ENCODE measurements at places on chromosomes 5 and 9.

- no peak for DNase-seq
These were observed 109.9 kb upstream of the SLC1A3 start for GRCh38 chr5:36496471-36496870.

- DNase-seq = no peak
These were observed 24.6 kb downstream of the UBE2QL1 start for GRCh38 chr5:6473284-6473683.

DNA sequence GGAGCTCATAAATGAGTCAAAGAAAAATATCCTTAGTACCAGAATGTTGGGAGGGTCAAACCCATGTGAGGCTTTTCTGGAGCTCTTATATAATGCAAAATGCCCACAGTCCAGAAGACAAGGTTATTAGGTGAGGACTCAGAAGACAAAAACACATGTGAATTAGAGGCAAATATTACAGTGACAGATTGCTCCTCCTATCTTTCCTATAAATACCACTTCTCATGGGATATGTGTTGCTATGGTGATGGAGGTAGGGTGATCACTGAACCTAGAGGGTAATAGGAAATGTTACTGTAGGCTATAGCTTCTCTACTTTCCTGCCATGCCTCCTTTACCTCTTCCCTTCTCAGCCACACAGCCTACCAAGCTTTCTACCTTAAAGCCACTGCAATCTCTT, 264.6 kb downstream of the SEC61B start:
- DNase-seq = no peak

DNA sequence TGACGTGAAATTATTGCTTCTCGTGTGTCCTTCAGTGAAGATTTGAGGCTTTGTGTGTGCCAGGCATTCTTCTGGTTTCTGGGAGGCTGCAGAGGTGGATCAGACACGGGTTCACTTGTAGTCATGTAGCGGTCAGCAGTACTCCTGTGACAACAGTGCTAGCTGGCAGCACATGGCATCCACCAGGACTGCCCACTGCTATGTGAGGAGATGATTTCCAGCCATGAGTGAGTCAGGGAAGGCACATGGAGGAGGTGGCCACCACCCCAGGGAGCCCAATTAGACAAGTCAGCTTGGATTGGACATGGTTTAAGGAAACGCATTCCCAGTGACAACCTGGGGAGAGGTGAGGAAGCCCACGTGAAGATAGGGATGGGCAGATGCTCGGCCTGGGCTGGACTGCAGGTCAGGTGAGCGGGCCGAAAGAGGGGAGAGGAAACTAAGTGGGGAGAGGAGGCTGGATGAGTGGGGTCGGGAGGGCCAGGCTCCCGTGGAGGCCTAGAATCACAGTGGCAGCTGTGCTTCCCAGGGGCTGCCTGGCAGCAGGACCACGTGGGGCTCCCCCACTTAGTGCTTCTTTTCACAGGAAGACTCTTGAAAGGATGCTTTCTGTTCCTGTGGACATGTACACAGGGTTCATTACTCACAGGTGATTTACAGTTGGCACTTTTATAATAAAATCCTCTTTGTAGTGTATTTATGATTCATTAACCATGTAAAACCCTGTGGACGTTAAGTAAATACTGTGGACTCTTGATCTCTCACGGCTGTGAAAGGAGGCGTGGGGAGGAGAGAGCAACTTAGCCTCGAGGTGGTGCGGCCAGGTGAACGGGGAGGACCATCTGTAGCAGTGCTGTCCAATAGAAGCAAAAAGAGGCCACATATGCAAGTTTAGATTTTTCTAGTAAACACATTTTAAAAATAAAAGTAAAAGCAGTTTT, 80.0 kb upstream of the OTULINL start:
- DNase-seq = no peak

DNA sequence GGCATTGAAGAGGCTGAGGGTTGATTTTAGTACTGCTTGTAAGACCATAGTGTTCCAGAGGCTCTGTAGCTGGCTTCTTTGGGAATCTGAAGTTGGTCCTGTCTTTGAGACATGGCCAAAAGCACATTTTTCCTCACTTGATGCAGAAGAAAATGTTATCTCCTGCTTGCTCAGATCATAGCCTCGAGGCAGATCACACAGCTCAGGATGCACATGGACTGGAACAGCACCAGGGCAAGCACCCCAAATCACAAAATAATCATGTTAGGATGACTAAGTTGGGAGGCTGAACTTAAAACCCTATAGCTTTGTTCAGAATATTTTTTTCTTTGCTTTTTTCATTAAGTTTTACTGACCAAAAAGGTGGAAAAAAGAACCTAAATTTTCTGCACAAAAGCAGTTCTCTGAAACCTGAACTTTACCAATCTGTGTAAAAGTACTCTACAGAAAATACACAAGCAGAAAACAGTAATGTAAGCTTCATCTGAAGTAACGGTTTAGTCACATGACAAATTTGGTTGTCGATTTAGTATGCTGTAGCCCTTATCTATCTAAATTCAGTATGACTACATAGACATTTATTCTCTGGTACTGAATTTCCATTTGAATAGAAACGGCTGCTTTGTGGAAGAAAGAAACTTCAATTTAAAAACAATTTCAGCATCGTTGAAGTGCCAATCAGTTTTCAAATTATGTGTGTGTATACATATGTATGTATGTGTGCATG, 3.4 kb downstream of the KLHL9 start:
- no peak for DNase-seq

DNA sequence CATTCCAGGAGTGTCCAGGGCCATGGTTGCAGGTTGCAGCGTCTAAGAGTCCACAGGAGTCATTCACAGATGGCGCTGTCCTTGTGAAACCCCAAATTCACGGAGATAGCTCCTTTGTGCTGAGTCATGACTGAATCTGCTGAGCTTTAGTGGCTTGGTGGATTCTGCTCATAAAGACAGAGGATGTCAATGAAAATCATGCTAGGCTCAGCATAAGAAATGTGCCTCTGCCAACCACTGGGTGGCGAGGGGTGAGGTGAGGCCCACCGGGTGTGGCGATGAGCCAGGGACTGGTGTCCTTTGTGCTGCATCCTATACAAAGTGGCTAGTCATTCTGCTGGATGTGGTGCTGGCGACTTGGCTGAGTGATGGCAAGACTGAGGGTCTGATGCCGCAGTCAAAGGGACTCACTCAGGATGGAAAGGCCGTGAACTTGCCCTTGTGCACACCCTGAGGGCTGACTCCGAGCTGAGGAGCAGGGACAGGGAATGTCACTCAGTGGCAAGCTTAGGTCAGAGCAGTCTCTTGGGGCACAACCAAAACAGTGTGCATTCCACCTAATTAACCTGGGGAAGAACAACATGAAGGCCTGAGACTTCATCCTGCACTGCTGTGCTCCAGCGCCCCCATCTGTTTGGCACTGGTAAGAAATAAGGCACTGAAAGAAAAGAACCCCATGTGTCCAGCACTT, 71.5 kb downstream of the DAP start:
- peak; percentile 29 for DNase-seq

GRCh38 chr5:59921816-59922215, 28.3 kb upstream of the PDE4D start:
- no peak for DNase-seq

GRCh38 chr5:100800562-100800961, 102.5 kb downstream of the ST8SIA4 start:
- DNase-seq = no peak

GRCh38 chr9:107847978-107848964, 358.7 kb upstream of the KLF4 start:
- no peak for DNase-seq

GRCh38 chr5:95842854-95843544, 20.5 kb upstream of the GLRX start:
- DNase-seq = peak; percentile 42

DNA sequence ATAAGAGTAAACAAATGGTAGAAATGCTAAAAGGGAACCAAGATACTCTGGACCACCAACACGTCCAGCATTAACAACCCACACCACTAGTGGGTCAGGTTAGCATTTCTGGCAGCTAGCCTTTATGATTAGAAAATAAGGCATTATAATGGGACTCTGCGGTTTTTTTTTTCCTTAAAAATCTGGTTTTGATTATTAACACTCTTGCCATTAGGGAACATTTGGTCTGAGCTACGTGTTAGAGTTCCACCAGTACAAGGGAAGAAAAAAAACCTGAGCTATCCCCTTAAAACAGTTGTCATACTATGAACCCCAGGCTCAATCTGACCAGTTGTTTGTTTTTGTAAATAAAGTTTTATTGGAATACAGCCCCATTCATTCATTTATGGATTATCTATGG, 110.4 kb downstream of the NTRK2 start:
- no peak for DNase-seq

DNA sequence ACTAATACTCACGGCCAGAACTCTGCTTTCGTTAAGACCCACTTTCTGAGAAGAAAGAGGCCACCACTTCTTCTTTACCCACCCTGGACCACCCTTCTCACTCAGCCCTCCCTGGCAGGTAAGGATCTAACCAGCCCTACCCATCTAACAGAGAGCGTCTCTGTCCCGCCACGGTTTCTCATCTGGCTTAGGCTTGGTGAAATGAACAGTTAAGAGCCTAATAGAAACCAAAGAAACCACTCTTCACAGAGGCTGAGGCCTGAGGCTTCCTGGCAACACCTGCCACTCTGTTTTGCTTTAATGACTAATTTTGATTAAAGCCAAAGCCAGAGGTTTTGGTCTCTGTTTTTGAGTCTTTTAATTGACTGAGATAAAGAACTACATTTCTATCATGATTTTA, 354.1 kb upstream of the SLC30A5 start:
- no peak for DNase-seq

- DNase-seq = no peak
These were observed 522 bp downstream of the BHMT start for GRCh38 chr5:79111960-79112702.

DNA sequence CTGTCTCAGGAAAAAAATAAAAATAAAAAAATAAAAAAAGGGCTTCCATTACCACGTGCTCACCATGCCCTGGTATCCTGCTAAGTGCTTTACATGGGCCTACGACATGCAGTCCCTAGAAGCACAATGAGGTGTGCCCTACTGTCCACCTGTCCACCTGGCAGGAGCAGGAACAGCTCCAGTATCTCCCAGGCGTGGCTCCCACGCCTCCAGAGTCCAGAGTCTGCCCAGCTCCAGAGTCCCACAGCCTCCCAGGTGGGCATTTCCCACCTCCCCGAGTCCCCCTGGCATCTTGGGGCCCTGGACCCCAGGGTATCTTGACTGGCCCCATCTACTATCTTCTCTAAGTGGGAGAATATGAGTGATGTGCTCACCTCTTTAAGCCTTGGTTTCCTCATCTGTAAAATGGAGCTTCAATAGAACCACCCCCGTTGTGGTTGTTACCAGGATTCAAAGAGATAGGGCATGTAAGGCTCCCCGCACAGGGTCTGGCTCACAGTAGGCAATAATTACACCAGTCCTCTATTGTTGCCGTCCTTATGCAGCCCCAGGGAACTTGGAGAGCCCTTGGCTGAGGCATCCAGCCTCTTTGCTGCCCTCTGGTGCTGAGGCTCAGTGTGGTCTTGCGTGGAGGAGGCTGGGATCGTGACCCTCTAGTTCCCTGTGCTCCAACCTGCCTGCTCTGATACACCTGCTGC, 8.9 kb downstream of the CXCL14 start:
- DNase-seq = no peak

- no peak for DNase-seq
These were observed 296.7 kb downstream of the HINT1 start for GRCh38 chr5:130868186-130868840.

GRCh38 chr9:3534614-3535404, 9.0 kb upstream of the RFX3 start:
- DNase-seq = no peak

DNA sequence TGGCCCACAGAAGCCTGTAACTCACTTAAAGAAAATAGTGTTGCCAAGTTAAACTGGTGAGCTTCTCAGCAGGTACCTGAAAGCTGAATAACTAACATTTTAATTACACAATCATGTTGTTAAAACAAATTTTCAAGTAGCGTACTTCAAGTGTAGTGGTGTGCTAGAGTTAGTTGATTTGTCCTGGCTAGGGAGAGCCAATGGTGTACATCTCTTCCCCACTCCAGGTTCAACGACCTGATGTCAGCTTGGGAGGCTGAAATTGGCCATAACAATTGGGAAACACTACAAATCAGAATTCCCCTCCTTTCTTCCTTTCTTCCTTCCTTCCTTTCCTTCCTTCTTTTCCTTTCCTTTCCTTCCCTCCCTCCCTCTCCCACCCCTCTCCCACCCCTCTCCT, 295.3 kb upstream of the SLC24A2 start:
- DNase-seq = no peak

DNA sequence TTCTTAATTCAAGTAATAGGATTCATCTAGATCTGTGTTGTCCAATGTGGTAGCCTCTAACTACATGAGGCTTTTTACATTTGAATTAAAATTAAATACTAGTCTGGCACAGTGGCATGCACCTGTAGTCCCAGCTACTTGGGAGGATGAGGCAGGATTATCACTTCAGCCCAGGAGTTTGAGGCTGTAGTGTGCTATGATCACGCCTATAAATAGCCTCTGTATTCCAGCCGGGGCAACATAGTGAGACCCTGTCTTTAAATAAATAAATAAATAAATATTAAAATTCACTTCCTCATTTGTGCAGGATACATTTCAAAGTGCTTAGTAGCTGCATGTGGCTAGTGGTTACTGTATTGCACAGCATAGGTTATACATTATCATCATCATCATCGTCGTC, 91.8 kb downstream of the UBE2R2 start:
- no peak for DNase-seq

DNA sequence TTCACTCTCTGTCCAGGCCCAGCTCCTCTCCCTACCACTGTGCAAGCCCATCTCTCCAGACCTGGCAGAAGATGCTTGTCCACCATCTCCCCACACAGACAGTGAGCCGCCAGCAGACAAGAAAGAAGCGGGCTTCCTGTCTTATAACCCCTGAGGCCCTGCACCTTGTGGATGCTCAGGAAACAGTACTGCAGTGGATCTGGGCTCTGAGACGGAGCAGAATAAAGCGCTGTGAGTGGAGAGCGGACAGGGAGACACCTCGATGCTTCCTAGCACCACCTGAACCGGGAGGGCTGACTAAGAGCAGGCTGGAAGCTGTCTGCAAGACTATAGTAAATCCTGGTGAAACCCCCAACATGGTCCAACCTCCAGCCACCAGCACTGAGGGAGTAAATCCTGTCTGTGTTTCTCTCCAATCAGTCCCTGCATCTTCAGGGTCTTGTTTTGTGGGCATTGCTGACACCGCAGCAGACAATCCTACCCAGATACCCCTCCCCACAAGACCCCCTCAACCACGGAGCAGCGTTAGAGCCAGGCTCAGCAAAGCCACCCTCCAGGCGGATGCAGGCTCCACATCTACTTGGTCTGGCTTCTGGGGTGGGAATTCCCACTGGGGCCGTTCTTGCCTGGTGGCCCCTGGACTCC, 18.7 kb downstream of the ORM2 start:
- DNase-seq = no peak

All from stimulated activated CD4-positive, alpha-beta T cell treated with anti-CD3 and anti-CD28 coated beads, Interleukin-2, amount 100 ng/mL, for 48 hours (primary cell).